Stimulated activated CD8-positive, alpha-beta memory T cell treated with anti-CD3 and anti-CD28 coated beads, Interleukin-2, amount 100 ng/mL, for 1 hour (primary cell): ENCODE measurements at places on chromosomes 3 and 15.

DNA sequence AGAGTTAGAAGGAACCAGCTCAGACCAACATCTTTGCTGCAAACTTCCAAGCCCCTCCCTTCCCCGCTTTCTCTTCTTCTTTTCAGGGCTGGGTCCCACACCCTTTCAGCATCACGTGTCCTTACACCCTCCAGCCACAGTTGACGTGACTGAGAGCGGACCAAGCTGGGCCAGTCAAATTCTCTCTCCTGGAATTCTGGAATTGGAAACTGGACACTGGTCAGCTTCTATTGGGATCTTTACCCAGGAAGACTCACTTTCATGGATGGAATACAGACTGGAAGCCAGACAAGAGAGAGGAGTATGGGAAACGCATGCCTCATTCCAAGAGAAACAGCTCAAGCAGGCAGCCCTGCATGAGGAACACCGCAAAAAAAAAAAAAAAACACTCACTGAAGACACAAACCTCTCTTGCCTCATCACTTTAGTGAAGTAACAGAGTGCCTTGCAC lies 12.4 kb upstream of the TPM1 start:
- no peak for DNase-seq

- no peak for DNase-seq
These were observed 507.5 kb upstream of the TGFBR2 start for GRCh38 chr3:30098653-30099455.

- DNase-seq = no peak
These were observed 74.1 kb upstream of the MAP4 start for GRCh38 chr3:48090166-48090939.

- DNase-seq = no peak
These were observed 9.4 kb downstream of the GPR156 start for GRCh38 chr3:120275618-120276017.

GRCh38 chr3:133593243-133593642 lies 19.8 kb downstream of the CDV3 start:
- no peak for DNase-seq

DNA sequence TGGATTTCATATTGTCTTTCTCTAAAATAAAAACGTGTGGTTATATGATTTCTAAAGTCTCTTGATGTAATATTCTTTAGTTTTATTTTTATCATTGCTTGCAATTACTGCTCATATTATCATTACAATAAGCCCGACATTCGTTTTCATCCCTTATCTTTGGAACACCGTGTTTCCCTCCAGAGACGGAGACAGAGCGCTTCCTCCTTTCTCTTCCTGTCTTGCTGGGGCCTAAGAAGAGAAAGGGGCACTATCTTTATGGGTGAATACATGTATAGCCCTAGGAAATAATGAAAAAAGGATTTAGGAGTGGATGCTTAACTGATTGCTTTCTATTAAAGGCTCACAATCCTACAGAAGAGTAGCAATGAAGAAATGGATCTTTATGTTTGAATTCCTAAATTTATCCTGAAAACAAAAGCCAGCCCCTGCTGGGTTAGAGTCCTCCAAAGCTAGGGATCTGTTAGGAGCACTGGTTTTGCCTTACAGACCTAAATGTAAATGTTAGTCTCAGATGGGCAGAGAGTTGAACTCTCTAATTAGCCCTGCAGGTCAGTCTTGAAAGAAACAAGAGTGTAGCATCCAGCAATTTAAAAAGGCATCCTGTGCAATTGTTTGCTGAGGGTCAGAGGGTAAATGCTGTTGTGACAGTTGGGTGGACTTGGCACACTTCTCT lies 145.1 kb downstream of the TP63 start:
- no peak for DNase-seq

GRCh38 chr15:69869881-69870505 lies 227.7 kb downstream of the TLE3 start:
- DNase-seq = no peak
